ENCODE measurements at places on chromosomes 2 and 18. TPM values are rescaled to one million over a fixed set of nuclear protein-coding genes. Genes with fewer than 3 reads are reported as not detected.

Gene FAM124B
- total RNA-seq = not detected

Gene PPM1B
- 32.2 TPM for total RNA-seq

GRCh38 chr2:143205106-143205764 lies 76.0 kb downstream of the ARHGAP15 start:
- no peak for DNase-seq

Gene EML6
- 0.71 TPM for total RNA-seq

DNA sequence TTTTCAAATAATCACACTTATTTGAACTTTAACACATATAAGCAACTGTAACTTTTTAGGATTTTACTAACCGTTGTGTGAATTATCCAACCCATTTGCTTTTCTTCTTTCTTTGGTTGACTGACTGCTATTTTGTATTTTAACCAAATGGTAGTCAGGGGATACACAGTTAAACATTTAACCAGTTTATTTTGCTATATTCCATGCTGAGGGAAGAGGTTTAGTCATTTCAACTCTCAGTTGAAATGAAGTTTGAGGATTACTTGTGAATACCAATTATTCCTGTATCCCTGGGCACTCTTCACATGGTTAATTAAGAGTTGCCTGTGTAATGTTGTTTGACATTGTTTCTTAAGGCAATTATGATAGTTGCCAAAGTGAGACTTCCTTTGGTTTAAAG lies 1.9 kb downstream of the SPAG16 start:
- DNase-seq = no peak

Gene LYPD1
- not detected for total RNA-seq

DNA sequence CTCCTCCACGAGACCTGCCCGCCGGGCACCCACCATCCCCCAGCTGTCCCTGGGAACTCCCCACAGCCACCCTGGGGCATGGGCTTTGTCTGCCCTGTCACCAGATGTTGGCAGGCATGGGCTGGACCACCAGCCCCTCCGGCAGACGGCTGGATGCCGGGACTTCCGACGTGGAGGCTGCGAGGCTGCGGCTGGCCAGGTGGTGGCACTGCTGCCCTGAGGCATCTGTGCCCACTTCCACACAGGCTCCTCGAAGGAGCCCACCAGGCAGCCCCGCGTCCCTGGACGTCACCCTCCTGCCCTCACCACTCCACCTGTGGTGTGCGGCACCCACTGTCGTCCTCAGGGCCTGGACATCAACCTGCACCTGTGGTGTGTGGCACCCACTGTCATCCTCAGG lies 319.9 kb upstream of the SALL3 start:
- no peak for DNase-seq

DNA sequence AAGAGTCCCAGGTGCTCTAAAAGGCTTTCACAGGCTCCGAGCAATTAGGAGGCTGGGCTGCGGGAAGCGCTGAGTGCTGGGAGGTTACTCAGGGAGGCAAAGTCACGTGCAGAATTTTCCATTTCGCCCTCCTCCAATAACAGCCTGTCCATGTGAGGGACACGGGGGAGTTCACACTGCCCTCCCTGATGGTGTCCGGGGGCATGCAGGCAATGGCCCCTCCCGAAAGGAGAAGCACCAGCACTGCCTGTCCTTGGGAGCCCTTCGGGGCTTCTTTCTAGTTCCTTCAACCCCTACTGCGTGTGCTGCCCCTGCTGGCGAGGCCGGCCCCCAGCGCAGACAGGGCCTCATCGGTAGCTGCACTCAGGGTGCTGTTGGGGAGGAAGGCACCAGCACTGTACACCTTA lies 63.1 kb upstream of the HPCAL1 start:
- DNase-seq = no peak

Gene PARD3B
- total RNA-seq = 0.18 TPM

DNA sequence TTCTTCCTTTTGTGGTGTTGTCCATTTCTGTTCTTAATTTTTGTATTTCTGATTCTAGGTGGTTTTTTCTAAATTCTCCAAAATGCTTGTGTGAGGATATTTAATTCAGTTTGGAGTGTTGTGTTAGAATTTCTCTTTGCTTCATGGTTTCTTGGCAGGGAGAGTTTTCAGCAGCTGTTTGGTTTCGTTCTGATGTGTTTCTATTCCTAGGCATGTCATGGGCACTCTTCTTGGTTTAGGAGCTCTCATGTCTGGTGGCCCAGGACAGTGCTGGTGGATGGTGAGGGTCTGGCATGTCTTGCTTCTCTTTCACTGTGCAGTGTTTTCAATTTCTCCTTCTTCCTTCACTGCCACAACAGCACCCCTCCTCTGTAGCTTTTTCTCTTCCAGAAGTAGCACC lies 52.9 kb downstream of the OSBPL6 start:
- DNase-seq = no peak

GRCh38 chr18:3486512-3486911 lies 36.5 kb downstream of the TGIF1 start:
- DNase-seq = no peak

GRCh38 chr2:102061286-102061699 lies 69.5 kb downstream of the IL1R2 start:
- DNase-seq = no peak

Gene GCG
- not detected for total RNA-seq

DNA sequence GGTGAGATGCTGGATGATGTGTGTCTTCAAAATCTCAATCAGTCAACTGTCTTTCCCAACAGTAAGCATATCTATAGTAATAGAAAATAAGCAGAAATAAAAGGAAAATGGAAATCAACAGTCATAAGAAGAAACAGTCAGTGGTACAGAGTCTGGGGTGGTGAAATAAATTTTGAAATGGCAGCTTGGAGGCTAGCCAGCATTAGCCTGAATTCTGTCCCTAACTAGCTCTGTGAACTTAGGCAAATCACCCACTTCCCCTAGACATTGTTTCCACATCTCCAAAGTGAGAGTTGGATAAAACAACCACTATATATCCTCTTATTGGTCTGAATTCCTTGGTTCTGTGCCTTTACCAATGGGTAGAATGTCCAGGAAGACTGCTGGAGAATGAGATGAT lies 189.7 kb upstream of the REV1 start:
- DNase-seq = no peak

Gene PRKAG3
- total RNA-seq = not detected

DNA sequence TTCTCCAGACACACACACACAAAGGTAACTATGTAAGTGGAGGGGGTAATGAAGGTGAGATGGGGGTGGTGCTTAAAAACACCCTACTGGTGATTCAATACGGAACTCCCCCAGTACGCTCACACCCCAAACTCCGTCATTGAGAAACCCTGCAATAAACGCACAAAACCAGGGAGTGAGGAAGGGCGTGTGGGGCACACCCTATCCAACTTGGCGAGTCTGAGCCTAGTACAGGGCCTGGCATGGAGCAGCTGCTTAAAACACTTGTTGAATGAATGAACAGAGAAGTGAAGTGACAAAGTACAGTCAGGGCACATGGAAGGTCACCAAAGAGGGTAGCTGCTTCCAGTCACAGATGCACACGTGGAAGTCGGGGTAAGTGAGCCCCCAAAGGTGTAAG lies 146.8 kb upstream of the SMAD2 start:
- DNase-seq = no peak

- DNase-seq = no peak
Measured at GRCh38 chr2:54402350-54402749, 53.8 kb upstream of the SPTBN1 start.

Gene CNDP1
- 0.15 TPM for total RNA-seq

DNA sequence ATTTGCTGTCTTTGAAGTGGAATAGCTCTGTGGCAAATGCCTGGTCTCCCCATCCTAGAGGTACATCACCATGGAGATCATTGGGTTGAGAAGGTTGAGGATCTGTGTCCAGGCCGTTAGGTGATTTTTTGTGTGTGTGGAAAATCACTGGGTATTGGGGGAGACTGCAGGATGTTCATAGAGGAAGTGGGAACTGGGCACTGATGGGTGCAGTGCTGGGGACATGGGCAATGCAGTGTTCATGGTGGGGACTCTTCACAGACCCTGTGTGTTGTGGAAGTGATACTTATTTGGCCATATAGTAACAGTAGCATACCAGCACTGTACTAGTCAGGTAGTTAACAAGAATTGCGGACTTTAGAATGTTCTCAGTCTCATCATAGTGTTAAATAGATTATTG lies 34.9 kb downstream of the ATP9B start:
- no peak for DNase-seq

Gene CCDC141
- 0.84 TPM for total RNA-seq

Gene MERTK
- 0.87 TPM for total RNA-seq

DNA sequence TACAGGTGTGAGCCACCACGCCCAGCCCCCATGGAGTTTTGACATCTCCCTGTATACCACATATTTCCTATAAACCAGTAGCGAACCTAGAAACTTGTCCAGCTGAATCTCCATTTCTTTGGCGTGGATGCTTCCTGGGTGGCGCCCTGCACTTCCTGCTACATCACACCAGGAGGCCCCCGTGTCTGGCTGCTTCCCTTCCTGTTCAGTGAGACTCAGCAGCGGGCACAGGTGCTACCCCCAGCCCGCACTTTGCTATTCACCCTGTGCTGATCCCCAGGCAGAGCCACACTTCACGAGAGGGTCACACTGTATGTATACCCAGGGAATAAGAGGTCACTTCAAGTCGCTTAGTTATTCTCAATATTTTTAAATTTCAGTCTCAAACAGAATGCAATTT lies 35.0 kb downstream of the CYP27C1 start:
- no peak for DNase-seq

DNA sequence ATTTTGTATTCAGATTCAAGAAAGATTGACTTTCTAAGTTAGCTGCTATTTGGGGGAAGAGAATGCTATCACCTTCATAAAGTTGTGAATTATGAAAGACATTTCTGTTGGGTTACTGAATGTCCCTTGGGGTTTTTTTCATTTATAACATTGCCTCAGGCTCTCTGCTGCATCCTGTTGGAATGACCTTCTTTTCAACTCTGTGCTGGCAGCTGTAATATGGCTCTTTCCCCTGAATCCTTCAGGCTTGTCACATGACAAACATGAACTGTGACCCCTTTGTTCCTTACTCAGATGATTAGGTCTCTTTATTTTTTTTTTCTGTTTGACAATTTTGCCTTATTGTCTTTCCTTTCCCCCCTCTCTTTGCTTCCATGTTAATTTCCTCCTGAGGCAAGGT lies 159.8 kb downstream of the TAF4B start:
- no peak for DNase-seq

Gene TTN
- total RNA-seq = 0.45 TPM

GRCh38 chr2:224601923-224602322 lies 16.8 kb upstream of the CUL3 start:
- DNase-seq = no peak

GRCh38 chr2:235610696-235611257 lies 116.9 kb downstream of the AGAP1 start:
- DNase-seq = no peak

- DNase-seq = no peak
Measured at GRCh38 chr2:176457481-176457880, 188.2 kb downstream of the MTX2 start.

- no peak for DNase-seq
Measured at GRCh38 chr2:129812071-129812470, 167.4 kb upstream of the RAB6C start.

GRCh38 chr2:215981115-215981514 lies 32.2 kb downstream of the MREG start:
- DNase-seq = no peak

DNA sequence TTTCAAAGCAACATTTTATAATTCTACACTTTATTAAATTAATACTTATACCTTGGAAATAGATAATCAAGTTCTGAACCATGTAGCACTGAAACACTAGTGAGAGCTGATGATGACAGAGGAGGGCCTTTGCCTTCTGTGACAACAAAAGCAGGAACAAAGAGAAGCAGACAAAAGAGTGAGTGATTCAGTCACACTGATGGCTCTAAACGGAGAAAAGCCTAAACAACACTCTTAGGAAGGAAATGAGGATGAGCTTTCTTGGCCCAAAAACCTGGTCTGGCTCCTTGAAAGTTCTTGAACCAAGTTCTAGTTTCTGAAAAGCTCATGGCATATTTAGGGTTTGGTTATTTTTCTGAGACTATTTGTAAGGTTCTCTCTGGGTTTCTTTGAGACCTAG lies 271.9 kb downstream of the DPP10 start:
- DNase-seq = no peak

DNA sequence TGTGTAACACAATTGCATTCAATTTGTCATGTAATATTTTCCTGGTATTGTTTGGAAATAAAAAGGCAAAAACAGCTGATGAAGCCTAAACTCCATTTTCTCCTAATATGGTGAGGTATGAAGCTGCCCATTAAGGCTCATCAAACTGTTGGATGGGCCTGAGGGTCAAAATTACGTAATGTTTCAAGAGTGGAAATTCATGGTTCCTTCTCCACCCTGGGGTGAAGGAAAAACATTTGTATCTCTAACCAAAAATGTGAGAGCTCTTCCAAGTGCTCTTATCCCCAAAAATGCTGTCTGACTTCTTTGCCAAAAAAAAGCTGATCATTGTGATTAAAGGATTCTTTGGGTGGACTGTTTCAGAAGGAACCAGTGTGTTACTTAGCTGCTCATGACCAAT lies 91.8 kb downstream of the ARHGAP28 start:
- no peak for DNase-seq

Gene PLGLB2
- 0.16 TPM for total RNA-seq

DNA sequence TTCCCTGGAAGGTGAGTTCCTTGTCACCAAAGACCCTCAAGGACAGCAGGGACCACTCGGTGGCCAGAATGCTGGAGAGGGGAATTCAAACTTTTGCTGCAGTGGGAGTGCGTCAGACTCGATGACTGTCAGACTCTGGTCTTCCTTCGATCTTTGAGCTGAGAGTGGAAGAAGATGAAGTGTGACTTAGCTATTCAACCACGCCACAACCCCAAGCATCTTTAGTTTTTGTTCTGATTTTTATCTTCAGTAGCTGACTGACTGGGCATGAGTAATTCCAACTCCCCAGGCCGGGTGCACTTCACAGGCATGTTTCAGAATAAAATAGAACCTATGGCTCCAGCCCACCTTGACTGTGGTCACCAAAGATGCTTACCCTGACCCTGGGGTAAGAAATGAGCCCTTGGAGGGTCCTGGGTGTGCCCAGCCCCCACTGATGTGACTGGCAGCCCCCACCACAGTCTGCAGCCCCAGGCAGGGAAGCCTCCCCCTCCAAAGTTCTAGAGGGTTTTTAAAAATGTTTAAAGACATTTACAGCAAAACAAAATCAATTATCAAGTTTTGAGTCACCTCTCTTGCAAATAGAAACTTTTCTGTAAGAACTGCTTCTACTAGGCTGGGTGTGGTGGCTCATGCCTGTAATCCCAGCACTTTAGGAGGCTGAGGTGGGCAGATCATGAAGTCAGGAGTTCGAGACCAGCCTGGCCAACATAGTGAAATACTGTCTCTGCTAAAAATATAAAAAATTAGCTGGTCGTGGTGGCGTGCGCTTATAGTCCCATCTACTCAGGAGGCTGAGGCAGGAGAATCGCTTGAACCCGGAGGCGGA lies 24.9 kb upstream of the YWHAQ start:
- peak; percentile 35 for DNase-seq

DNA sequence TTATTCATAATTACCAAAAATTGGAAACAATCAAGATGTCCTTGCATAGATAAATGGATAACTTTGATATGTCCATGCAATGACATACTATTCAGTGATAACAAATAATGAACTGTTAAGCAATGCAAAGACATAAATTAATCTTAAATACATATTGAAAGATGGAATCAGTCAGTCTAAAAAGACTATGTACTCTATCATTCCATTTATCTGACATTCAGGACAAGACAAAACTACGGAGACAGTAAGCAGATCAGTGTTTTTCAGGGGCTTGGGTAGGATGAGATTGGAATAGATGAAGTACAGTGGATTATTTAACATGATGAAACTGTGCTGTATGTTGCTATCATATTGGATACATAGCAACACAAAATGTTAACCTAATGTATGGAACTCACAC lies 21.3 kb upstream of the ZNF804A start:
- DNase-seq = no peak
